ENCODE measurements at places on chromosomes 1 and 21.
A peak's percentile ranks its signal among the peaks of the same experiment; 100 is the strongest.

DNA sequence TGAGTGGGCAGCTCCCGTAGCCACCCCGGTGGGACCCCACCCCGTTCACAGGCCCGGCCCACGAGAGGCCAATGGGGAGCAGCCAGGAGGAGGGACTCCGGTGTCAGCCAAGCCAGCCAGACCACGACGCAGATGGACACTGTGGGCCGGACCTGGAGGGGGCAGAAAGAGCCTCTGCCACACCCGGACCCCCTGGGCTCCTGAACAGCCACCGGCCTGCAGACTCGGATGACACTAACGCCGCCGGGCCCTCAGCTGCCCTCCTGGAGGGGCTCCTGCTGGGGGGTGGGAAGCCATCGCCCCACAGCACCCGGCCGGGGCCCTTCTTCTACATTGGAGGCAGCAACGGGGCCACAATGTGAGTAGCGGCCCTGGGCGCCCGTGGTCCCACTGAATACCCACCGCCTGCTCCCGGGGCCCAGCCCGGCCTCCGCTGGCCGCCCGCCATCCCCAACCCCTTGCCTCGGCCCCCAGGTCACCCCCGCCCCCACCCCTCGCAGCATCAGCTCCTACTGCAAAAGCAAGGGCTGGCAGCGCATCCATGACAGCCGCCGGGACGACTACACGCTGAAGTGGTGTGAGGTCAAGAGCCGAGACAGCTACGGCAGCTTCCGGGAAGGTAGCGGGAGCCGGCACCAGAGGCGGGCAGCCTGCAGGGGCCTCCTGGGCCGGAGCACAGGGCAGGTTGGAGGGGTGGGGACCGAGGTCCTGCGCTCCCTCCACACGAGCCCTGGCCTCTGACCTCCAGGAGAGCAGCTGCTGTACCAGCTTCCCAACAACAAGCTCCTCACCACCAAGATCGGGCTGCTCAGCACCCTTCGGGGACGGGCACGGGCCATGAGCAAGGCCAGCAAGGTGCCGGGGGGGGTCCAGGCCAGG is 6.5 kb downstream of the TTLL10 start:
- DNase-seq: no peak

- DNase-seq: no peak
Observed at GRCh38 chr1:78070210-78070609, 24.4 kb downstream of the GIPC2 start.

DNA sequence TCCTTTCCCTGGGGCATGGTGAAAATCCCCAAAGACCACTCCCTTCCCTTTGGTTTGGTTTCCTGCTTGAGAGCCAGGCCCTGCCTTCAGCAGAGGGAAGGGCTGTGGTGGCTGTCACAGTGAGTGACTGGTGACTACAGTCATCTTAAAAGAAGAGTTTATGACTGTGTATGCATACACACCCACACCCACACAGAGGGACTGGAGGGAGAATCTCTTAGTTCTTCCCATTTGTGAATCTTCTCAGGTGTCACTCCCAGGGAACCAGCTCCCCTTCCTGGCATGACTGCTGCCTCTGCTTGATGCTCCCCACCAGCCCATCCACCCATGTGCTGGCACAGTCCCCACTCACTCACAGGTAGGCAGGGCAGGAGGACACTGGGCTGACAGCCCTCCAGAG is 3.9 kb upstream of the KCNA2 start:
- DNase-seq: no peak

GRCh38 chr1:172623748-172624147 is 35.2 kb upstream of the FASLG start:
- DNase-seq: no peak

GRCh38 chr21:43600642-43601402 is 58.5 kb downstream of the HSF2BP start:
- no peak for DNase-seq

GRCh38 chr1:147046189-147046862 is 108.2 kb downstream of the NBPF12 start:
- DNase-seq: no peak

GRCh38 chr1:19110257-19110927 is 99.7 kb downstream of the UBR4 start:
- DNase-seq: no peak

DNA sequence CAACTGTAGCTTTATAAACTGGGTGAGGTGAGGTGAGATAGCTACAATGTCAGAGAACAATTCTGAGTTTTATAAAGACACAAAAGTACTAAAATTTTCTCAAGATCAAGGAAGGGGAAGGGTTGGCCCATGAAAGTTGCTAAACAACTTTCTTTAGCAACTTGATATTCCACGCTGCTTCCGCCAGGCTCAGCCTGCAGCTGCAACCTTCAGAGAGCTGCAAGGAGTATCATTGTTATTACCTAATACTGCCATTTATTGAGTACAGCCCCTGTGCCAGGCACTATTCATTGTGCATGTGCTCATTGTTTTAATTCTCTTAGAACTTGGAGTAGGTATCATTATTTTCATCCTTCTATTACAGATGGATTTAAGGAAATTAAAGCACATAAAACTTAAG is 34.1 kb upstream of the SUCO start:
- peak; percentile 70 for DNase-seq

GRCh38 chr1:23400324-23401114 is 24.0 kb downstream of the TCEA3 start:
- DNase-seq: no peak

DNA sequence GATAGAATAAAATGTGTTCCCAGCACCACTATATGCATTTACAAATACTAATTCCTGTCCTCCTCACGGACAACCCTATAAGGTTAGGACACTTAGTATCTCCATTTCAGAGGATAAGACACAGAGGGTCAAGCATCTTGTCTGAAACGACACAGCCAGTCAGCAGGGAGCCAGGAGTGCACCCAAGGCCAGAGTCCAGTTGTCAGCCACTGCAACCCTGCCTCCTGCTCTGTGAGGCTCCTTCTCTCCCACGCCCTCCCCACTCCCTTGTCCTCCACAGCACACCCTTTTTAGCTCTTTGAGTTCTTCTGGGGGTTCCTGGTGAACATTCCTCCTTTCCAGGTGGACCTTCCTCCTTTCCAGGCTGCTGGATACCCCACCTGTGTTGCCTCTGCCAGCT is 119.0 kb upstream of the TNR start:
- DNase-seq: no peak

DNA sequence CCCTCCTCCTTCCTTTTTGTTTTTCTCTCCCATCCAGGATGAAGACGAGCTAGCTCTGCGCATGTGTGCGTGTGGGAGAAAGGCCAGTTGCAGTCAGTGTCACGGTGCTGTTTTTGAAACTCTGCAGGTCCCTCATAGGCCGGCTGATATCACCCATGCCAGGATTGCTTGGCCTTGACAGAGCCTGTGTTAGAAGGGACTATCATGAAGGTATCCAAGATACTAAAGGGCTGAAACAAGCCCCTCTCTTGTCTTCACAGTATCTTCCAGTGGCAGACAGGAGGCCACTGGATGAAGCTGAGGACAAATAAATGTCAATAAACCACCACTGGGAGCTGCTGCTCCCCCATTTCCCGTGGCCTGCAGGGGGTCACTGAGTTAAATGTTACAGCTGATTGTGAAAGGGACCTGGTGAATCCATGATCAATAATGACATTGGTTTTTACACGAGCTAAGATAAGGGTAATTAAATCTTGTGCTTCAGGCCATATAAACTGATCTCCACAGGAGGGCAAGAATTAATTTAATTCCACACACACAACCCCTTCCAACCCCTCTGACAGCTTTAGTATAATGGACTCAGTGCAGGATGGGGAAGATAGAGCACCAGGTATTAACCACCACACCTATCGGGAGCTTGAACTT is 64.6 kb upstream of the TARBP1 start:
- no peak for DNase-seq

DNA sequence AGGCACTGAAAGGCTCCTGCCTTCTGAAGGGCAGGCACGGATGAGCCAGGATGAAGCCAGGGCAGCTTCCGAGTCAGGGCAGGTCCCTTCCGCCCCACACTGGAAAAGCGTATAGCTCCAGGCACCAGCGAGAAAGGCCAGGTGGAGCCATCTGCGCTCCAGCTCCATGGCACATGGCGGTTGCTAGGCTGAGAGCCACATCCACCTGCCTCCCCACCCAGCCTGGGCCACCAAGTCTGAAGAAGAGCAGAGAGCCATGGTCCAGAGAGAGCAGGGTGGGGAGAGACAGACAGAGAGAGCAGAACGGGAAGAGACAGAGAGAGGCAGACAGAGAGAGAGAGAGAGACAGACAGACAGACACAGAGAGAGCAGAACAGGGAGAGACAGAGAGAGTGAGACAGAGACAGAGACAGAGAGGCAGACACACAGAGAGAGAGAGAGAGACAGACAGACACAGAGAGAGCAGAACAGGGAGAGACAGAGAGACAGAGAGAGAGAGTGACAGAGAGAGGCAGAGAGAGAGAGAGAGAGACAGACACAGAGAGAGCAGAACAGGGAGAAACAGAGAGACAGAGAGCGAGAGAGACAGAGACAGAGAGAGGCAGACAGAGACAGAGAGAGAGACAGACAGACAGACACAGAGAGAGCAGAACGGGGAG is 5.2 kb downstream of the FNDC10 start:
- DNase-seq: no peak

- DNase-seq: no peak
Observed at GRCh38 chr1:82606546-82606945, 805.8 kb downstream of the ADGRL2 start.

GRCh38 chr1:18603212-18603852 is 27.3 kb upstream of the PAX7 start:
- no peak for DNase-seq

- peak; percentile 100 for DNase-seq
Observed at GRCh38 chr1:35192853-35193664, at the start of gene SFPQ. TSS of gene SFPQ (minus strand) at chr1:35193145. CDS start at chr1:35193049, 96 bp downstream.

GRCh38 chr1:171350594-171350993 is 36.6 kb downstream of the FMO4 start:
- peak; percentile 45 for DNase-seq

- DNase-seq: no peak
Observed at GRCh38 chr21:35743571-35743970, 316.8 kb downstream of the SETD4 start.

GRCh38 chr1:180291004-180291403 is 60.9 kb downstream of the LHX4 start:
- DNase-seq: no peak

GRCh38 chr1:67597336-67597735 is 87.7 kb upstream of the GADD45A start:
- no peak for DNase-seq

GRCh38 chr1:32239790-32240139 is 7.3 kb upstream of the FAM167B start:
- no peak for DNase-seq

DNA sequence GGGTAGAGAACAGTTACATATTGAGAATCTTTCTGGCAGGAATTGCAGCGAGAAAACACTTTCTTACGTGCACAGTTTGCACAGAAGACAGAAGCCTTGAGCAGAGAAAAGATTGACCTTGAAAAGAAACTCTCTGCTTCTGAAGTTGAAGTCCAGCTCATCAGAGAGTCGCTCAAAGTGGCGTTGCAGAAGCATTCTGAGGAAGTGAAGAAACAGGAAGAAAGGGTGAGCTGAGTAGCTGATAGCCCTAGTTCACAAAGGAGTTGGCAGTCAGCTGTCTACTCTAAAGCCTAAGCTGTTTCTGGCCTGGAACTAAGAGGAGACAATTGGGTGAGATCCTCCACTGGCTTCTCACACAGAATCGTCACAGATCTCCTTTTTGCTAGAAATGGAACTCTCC is 20.3 kb upstream of the SH3BGRL3 start:
- DNase-seq: peak; percentile 73

GRCh38 chr1:34884961-34885360 is 25.4 kb upstream of the SMIM12 start:
- DNase-seq: no peak

GRCh38 chr1:32981003-32981901 is 16.6 kb upstream of the RNF19B start:
- peak; percentile 96 for DNase-seq

DNA sequence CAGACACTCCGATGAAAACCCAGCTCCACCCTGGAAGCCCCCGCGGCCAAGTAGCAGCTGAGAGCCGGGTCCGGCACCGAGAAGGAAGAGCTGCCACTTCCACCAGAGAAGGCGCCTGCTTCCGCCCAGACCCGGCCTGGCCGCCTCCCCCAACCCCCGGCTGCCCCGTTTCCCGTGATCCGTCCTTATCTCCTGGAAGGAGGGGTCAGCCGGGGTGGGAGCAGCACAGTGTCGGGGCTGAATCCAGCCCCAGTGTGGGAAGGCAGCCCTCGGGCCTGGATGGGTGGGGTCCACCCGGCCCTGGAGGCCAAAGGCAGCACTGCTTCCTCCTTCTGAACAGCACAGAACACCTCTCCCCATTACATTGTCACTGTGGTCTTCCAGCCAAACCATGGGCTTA is 69.4 kb downstream of the MEGF6 start:
- DNase-seq: no peak

GRCh38 chr21:18986197-18986596 is 582.6 kb upstream of the TMPRSS15 start:
- DNase-seq: no peak

GRCh38 chr21:26210614-26211013 is 40.0 kb upstream of the APP start:
- no peak for DNase-seq

DNA sequence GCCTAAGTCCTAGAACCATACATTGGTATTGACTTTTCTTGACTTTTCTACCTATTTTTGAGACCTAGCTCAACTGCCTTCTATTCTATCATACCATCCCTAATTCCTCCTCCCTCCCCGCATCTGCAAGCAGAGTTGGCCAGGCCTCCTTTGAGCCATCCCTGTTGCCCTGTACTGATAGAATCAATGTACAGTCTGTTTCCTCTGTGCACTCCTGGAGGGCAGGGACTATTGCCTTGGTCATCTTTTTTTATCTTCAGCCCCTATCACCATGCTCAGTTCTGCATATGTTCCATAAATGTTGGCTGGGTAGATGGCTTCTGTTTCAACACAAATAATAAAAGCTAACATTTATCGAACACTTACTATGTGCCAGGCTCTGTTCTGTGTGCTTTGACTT is 4.0 kb upstream of the RGS16 start:
- no peak for DNase-seq

GRCh38 chr1:112997781-112998180 is 41.8 kb upstream of the SLC16A1 start:
- no peak for DNase-seq

DNA sequence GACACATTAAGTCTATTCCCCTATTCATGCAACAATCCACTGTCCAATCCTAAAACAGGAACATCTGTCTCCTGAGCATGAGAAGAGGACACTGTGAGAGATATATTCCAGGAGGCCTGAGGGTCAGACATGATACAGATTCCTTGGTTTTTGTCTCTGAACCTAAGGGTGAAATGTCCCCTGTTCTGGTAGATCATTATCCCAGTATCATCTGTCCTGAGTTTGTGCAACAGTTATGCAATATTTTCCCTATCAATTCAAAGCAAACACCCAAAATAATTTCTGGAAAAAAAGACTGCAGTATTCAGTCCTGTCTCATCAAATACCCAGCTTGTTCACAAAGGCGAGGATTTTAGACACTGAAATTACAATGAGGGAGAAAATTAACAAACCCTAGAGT is 61.4 kb downstream of the PRKAB2 start:
- DNase-seq: no peak

- no peak for DNase-seq
Observed at GRCh38 chr1:63743781-63744180, 30.0 kb upstream of the ROR1 start.

GRCh38 chr1:210830034-210831028 is 303.6 kb downstream of the KCNH1 start:
- DNase-seq: no peak

GRCh38 chr1:19037659-19038058 is 81.2 kb upstream of the IFFO2 start:
- DNase-seq: no peak

Measured in inflammatory macrophage treated with lipopolysaccharide for 1 hour (primary cell).